WTC11 (cell line): ENCODE measurements at places on chromosomes 16 and 17. TPM values are rescaled to one million over a fixed set of nuclear protein-coding genes. Genes with fewer than 3 reads are reported as not detected.

SLC47A2 gene
- total RNA-seq = not detected in 3 replicates

TPPP3 gene
- 0.57 to 0.74 TPM (median 0.64 TPM) in 3 replicates for total RNA-seq

CFAP52 gene
- not detected in 3 replicates for total RNA-seq

ITGA2B gene
- total RNA-seq = 21.5 to 30.3 TPM (median 28.5 TPM) in 3 replicates

FOXF1 gene
- total RNA-seq = 0.09 to 0.14 TPM in 2 of 3 replicates, not detected in the other

CCDC200 gene
- not detected in 3 replicates for total RNA-seq

GRIN2A gene
- 3.5 to 4.5 TPM (median 4.0 TPM) in 3 replicates for total RNA-seq

- no peak for DNase-seq
These were observed 31.0 kb downstream of the KIFC3 start for GRCh38 chr16:57771141-57771785.

DNA sequence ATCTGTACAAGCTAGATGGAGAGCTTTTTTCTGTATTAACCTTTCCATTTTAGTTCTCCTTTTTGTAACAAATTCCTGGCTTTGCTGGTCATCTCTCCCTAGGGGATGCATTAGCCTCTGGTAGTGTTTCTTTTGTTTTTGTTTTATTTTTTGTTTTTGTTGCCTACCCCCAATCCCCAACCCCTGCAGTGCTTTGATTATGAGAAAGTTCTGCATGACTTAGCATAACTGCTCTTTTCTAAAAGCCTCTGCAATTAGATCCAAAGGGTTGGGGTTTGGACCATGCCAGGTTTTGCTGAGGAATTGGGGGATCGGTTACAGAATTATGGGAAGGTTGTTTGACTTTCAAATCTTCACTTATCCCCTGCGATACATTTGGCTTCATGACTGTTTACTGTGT lies 98.2 kb downstream of the ADAMTS18 start:
- no peak for DNase-seq

- no peak for DNase-seq
These were observed 32.7 kb downstream of the GNA13 start for GRCh38 chr17:65023791-65024190.

DNA sequence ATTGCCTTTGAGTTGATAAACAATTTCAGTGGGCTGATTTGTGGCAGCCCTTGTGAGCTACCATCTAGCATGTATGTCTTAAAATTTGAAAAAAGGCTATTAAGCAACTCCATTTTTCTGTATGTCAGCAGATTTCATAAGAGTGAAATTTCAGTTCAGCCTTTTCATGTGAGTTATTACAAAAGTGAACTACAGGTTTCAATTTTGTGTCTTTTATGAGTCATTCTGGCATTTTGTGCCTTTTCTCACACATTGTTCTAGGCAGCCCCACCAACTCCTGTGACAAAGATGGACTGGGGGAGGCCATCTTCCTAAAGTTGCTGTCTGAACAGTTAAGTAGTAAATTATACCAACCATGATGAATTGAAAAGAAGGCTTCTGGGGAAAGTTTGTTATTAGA lies 52.1 kb downstream of the USP10 start:
- DNase-seq = no peak

DNA sequence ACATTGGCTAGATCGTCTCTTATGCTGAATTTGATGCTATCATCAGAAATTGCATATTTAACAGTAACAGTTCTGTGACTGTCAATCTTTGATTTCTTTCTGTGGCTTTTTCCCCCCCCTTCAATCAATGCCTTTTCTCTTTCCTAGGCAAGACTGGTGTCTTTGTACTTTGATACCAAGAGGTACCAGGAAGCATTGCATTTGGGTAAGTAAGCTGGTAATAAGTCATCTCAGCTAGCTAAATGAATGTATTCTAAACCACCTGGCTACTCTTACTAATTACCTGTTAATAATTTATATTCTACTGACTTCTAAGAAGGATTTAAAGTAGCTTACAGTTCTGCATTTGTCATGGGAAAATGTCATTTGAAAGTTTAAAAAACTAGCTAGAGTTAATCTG lies 20.1 kb downstream of the PSMD11 start:
- DNase-seq = no peak

- DNase-seq = no peak
These were observed 34.0 kb downstream of the PIGL start for GRCh38 chr17:16251043-16251442.

GRCh38 chr16:3909791-3910583 lies 29.5 kb upstream of the CREBBP start:
- no peak for DNase-seq

- DNase-seq = no peak
These were observed 4.7 kb downstream of the ZNF764 start for GRCh38 chr16:30553393-30553899.

DNA sequence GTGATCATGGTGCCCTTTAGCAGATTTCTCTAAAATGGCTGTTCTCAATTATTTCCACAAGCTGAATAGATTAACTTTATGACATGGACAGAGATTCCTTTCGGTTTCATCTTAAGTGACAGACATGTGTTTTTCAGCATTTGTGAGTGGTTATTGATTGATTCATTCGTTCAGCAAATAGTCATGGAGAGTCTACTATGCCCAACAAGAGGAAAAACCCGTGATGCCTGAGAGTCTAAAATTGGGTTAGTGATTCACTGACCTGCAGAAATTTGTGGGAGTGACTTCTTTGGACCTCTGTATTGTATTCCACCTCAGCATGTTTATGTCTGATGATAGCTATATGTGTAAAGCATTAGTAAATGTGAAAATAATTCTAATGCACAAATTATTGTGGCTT lies 28.0 kb upstream of the DUSP14 start:
- DNase-seq = no peak

- DNase-seq = no peak
These were observed 469 bp upstream of the MSLN start for GRCh38 chr16:760065-760464.

- peak; percentile 68 for DNase-seq
These were observed 13.5 kb downstream of the SPATA32 start for GRCh38 chr17:45248132-45248957.

DNA sequence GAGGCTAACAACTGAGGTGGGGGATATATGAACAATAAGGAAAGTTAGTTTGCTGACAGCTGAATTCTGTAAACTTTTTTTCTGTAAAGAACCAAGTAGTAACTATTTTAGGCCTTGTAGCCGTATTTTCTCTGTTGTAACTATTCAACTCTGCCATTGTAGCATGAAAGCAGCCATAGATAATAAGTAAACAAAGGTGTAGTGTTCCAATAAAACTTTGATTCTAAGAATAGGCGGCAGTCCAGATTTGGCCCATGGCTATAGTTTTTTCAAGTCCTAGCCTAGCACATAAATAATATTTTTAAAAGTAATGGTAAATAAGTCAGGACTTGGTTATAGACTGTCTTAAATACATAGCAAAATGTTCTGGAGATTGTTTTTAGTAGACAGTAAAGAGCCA lies 142.0 kb downstream of the STXBP4 start:
- DNase-seq = no peak

DNA sequence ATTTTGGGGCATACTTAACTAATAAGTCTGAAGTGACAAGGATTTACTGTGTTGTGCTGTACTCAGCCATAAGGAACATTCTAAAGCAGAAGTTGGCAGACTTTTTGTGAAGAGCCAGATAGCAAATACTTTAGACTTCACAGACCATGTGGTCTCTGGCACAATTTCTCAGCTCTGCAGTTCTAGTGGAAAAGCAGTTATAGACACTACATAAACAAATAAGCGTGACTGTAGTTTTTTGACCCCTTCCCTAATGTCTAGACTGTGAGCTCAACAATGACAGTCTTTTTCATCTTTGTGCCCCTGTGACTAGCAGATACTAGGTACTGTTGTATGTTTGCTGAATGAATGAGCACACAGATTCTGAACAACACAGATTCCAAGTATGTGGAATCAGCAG lies 4.9 kb downstream of the RPAIN start:
- DNase-seq = no peak

GRCh38 chr16:74625500-74626350 lies 18.8 kb upstream of the GLG1 start:
- no peak for DNase-seq

DNA sequence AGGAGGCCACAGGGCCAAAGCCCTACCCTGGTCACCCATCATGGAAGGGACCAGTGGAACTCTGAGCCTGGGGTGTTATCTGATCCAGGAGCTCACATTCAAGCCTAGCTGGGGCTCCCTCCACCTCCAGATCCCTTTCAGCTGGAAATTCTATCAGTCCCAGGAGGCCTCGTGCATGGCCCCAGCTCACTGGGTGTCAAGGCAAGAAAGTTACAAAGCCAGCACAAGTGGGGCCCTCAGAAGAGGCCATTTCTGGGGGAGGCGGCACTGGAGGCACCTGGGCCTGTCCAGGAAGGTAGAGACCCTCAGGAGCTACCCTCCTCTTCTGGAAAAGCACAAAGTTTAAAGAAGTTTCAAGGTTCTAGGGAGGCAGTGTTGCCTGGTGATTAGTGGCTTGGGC lies 4.8 kb downstream of the CA7 start:
- DNase-seq = no peak

GRCh38 chr16:88977018-88977811 lies at the start of gene CBFA2T3:
TSS of gene CBFA2T3 (minus strand) at chr16:88977207. CDS start at chr16:88976807, 400 bp downstream.
- no peak for DNase-seq

GRCh38 chr16:75065149-75065505 lies 51.5 kb downstream of the LDHD start:
- no peak for DNase-seq

- no peak for DNase-seq
These were observed 192.2 kb upstream of the CDH11 start for GRCh38 chr16:65313936-65314626.

DNA sequence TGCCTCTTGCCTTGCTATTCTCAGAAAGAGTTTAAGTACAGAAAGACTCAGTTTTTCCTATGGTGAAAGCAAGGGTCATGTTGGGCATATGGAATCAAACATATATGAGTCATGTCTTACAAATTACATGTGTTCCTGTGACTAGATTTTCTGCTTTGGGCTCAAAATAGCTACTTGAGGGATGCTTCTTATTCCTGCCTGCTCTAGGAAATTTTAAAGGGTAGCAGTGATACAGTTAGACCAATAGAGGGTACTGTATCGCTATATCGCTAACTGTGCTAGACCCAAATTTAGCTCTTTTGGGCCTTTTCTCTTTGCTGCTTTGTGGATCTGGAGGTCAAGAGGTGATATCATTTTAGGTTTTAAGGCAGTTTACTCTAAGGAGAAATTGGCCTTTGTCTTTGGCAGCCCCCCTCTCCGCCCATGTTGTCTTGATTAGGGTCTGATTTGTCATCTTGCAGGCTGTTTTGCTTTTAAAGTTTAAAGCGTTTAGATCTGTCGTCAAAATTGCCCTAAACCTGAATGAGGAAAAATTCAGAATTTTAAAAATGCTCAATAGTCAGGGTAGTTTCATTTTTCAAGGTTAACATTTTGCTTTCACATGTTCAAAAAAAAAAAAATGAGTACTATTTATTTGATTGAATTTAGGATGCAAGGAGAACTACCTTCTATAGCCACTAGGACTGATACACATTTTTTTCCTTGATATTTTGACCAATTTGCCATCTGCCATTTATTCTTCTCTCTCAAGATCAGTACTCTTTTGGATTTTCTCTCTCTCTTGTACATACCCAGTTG lies 8.8 kb downstream of the NFATC3 start:
- DNase-seq = no peak

GRCh38 chr17:48373883-48374282 lies 56.1 kb downstream of the SKAP1 start:
- no peak for DNase-seq
